NCI-H446 (cell line): ENCODE measurements at places on chromosomes 13 and 19.

GRCh38 chr19:41755328-41755913 lies at the start of gene CEACAM6:
Gene CEACAM6 (plus strand): TSS chr19:41755530. CDS start chr19:41755639, 109 bp downstream.
- no peak for DNase-seq

DNA sequence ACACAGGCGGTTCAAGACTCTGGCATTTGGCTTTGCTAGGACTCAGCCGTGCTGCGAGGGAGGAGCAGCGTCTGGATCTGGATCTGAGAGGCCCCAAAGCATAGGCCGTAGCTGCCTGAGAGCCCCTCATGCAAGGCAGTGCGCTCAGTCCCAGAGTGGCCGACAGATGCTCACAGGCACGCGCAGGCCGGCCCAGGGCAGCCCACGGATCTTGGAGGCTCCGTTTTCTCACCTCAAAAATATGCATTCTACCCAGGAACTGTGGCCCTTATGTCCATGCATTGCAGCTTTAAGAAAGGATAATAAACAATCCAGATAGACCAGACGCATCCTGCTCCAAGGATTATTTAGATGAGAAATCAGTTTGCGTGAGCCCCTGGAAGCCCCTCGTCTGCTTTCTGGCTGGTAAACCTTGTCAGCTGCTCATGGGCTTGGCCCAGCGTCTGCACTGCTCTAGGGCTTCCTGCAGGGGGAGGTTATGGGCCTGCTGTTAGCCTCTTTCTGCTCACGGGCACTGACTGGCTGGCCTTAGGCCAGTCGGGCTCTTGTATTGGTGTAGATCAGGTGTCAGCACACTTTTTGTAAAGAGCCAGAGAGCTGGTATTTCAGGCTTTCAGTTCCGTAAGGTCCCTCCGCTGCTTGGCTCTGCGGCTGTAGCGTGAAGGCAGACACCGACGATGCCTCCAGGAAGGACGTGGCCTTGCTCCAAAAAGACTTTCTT lies 24.2 kb downstream of the TEX29 start:
- peak; percentile 7 for DNase-seq

- DNase-seq, result no peak
These were observed 11.1 kb downstream of the NTN5 start for GRCh38 chr19:48661711-48662090.

DNA sequence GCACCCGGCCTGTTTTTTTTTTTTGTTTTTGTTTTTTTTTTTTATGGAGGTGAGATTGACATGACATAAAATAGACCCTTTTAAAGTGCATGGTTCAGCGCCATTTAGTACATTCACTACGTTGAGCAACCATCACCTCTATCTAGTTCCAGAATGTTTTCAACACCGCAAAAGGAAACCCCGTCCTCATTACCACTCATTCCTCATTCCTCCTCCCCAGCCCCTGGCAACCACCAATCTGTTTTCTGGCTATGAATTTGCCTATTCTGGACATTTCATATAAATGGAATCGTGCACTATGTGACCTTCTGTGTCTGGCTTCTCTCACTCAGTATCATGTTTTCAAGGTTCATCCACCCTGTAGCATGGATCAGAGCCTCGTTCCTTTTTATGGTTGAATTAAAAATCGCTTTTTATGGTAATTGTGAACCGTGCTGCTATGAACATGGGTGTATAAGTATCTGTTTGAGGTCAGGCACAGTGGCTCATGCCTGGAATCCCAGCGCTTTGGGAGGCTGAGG lies 9.9 kb upstream of the ADGRE5 start:
- DNase-seq, result no peak

DNA sequence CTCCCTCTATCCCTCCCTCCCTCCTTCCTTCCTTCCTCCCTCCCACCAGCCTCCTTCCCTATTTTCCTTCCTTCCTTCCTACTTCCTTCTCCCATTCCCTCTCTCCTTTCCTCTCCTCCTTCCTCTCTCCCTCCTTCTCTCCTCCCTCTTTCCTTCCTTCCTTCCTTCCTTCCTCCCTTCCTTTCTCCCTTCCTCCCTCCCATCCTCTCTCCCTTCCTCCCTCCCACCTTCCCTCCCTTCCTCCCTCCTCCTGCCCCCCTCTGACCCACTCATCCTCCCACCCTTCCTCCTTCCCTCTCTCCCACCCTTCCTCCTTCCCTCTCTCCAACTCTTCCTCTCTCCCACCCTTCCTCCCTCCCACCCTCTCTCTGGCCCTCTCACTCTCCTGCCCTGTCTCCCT lies 132.1 kb downstream of the ZNF536 start:
- no peak for DNase-seq

DNA sequence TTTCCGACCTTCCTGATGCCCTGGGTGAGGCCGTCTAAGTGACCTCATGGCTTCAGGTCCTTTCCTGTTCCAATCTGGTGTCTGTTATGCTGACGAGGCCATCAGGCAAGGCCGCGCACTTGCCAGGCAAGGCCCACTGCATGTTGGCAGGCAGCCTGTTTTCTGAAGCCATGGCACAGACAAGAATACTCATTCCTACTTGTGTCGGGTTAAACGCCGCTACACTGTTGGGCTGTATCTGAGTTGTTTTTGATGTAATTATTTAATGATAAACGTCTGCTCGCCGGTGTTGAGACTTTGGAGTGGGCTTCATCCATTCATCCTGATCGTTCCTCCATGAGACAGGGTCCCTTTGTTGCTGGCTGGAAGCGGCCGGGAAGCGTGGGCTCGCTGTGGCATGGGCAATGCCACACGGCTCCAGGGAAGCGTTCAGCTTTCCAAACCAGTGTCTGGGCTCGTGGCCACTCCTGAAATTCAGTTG lies 92.1 kb downstream of the ATP11A start:
- DNase-seq, result peak; percentile 27

DNA sequence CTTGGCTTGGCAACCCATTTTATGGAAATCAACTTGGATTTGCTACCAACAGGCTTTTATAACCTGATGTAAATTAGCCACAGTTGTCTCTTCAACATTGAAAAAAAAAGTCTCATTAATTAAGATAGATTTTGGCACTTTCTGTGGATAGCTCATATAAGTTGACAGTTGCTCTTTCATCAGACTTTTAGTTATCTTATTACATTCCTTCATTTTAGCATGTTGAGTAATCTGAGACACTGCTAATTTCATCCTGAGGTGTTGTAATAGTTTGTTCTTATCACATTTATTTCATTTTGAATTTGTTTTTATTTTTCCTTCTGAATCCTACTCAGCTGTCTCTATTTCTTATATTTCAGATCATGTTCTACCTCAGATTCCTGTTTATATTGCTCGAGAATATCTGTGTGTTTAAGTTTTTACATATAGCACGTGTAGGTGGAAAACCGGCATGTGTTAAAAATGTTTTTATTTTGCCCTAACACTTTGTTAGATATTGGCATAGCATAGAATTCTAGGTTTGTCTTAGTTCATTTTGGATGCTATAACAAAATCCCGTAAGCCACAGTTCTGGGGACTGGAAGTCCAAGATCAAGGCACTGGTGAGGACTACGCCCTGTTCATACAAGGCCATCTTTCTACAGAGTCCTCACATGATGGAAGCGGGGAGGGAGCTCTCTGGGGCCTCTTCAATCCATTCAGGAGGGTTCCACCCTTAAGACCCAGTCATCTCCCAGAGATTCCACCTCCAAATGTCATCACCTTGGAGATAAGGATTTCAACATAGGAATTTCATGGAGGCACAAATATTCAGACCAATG lies 239.4 kb downstream of the COL4A1 start:
- no peak for DNase-seq

DNA sequence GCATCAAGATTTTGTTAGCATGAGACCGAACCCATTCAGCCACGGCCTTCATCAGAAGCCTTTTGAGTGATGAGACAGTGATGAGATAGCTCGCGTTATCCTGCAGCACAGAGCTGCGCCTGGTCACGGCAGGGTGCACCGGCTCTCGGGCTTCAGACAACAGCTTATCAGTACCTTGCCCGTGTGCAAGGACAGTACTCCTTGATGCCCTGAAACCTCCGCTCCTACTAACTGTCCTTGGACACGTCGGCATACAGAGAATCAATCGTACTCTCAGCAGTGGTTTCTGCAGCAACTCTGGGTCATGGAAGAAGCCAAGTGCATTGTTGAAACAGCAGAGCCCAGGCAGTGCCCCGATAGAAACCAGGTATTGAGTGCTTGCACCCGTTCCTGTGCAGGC lies 40.7 kb downstream of the IRS2 start:
- DNase-seq, result no peak

DNA sequence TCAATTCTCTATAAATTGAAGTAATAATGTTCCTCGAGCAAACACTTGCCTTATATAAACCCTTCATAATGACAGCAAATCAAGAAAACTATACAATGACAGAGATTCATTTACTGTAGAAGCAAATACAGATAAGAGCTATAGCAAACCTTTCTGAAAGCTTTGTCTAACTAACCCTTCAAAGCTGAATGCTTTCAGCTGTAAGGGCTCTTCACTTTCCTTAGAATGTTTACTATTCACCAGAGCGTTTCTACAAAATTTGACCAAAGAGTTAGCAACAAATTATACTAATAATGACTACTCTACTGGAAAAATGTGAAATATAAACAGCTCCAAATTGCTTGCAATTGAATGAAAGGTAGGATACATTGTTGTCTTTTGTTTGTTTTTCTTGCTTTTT lies 218.1 kb downstream of the SLITRK5 start:
- no peak for DNase-seq

DNA sequence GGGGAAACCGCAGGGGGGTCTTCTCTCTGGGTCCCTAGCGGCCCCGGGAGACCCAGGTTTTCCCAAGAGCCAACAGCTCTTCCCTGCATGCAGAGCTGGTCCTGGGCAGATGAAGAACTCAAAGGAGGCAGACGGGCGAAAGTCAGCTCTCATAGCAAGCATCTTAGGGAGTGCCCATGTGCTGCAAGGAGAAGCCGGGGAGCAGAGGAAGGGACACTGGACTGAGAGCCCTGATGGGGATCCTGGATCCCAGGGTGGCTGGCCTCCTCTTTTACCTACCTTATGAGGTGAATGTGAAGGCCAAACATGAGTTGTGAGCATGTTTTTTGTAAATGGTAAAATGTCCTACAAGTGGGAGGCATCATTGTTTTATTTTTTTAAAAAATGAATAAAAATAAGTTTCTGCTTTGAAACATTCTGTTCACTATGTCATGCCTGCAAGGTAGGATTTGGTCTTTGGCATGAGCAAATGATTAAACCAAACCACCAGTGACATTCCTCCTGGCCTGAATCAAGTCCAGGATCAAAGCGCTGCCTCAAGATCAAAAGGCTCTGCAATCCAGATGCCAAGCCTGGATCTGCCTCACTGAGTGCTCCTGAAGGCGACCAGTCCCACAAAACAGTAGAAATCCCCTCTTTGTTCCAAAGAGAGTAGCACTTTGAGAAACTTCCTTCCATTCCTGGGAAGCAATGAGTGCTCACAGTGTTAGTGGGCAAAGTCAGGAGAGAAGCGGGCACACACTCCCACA lies 92.2 kb upstream of the SERP2 start:
- DNase-seq, result no peak

GRCh38 chr13:22915442-22916082 lies 265.2 kb upstream of the SGCG start:
- DNase-seq, result no peak

DNA sequence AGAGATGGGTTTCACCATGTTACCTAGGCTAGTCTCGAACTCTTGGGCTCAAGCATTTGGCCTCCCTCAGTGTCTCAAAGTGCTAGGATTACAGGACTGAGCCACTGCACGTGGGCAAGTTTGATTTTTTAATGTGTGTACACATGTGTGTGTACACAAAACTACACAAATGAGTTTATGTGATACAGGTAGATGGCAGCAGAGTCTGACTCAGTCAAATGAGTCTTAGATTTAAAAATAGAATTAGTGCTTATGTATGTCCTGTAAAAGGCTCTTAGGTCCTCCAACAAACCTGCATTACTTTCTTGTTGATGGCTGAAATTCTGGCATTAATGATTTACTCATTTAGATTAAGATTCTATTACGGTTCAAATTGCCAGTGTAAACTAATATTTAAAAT lies 293.7 kb downstream of the PCDH17 start:
- DNase-seq, result no peak

DNA sequence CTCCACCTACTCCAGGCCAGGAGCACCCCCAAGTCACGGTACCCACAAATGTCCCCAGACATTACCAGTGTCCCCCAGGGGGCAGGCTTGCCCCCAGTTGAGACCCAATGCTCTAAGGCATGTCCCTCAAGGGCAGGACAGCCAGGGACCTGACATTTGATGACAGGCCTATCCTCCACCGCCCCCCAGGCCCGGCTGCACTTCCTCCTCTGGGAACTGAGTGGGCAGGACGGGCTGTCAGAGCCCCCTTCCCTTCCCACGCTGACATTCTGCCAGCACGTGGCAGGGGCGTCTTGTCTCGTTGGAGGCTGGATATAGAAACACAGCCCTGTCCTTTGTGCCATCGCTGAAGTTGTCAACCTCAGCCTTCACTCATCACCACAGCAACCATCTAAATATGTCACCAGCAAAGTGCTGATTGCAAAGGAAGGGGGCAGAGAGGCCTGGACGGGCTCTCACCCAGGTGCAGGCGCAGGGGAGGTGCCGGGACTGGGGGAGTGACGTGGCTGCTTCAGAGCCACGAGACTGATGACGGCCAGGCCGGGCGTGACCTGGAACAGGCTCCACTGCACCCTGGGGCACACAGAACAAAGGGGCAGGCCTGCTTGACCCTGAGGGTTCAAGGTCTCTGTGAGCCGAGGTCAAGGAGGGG lies 38.4 kb downstream of the GNG7 start:
- no peak for DNase-seq

GRCh38 chr19:4303819-4304537 lies 420 bp upstream of the FSD1 start:
- DNase-seq, result no peak

GRCh38 chr13:41085961-41086585 lies 24.8 kb downstream of the WBP4 start:
- DNase-seq, result no peak

GRCh38 chr13:21233086-21233485 lies 56.6 kb downstream of the MRPL57 start:
- DNase-seq, result no peak

- DNase-seq, result peak; percentile 50
These were observed 407.8 kb downstream of the COG6 start for GRCh38 chr13:40063278-40063698.

- DNase-seq, result no peak
These were observed 6.8 kb downstream of the CSNK1G2 start for GRCh38 chr19:1947651-1948209.

- no peak for DNase-seq
These were observed 10.7 kb downstream of the ELF1 start for GRCh38 chr13:41008349-41008980.

- no peak for DNase-seq
These were observed 76.0 kb downstream of the ZNF557 start for GRCh38 chr19:7145494-7145893.

GRCh38 chr13:75422028-75422427 lies 59.9 kb downstream of the TBC1D4 start:
- no peak for DNase-seq

GRCh38 chr19:35767288-35768081 lies 7.9 kb upstream of the ARHGAP33 start:
- no peak for DNase-seq

- no peak for DNase-seq
These were observed 38.6 kb upstream of the RNF17 start for GRCh38 chr13:24725379-24725778.
